ENCODE measurements at places on chromosomes 6 and 20. TPM values are rescaled to one million over a fixed set of nuclear protein-coding genes. Genes with fewer than 3 reads are reported as not detected.
A peak's percentile ranks its signal among the peaks of the same experiment; 100 is the strongest.

DNA sequence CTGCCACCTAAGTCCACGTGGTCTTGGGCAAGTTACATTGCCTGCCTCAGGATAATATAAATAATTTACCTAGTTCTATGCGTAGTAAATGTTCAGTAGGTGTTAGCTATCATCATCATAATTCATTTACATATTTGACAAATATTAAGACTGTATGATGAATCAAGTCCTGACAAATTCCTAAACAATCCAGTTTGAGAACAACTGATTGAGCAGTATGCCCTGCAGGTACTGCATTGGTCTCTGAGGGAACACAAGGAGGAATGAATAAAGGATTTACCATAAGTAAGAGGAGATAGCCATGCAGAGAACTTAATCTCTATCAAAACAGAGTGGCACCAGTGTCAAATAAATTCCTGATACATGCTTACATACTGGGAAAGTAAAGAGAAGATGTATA lies 70.4 kb downstream of the SAMD5 start:
- H3K36me3 ChIP-seq: no peaks in the 10 kb centered on the region
- no peak overlapping the region for H3K4me3 ChIP-seq
- H3K27ac ChIP-seq: no peak overlapping the region
- DNase-seq: no peak
- H3K27me3 ChIP-seq: no peaks in the 10 kb centered on the region

HSPA1A gene
- 9.8 TPM for total RNA-seq

PSMB9 gene
- 38.4 TPM for total RNA-seq

EYA2 gene
- total RNA-seq: not detected

DNA sequence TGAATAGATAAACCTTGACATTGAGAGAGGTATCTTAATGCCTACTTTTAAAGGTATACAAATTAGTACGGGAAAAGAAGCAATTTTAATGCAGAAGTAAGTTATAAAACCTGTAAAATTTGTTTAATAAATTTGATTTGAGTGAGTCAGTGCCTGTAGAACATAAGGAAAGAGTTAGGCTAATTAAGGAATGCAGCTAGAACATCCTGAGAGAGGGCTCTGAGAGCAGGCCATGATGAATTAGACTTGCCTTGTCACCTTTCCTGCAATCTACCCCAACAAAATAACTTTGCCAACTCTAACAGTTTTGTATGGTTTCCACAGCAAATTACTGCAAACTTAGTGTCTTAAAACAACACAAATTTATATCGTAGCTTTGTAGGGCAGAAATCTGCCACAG lies 700.8 kb downstream of the RFPL4B start:
- no peaks in the 10 kb centered on the region for H3K4me1 ChIP-seq
- no peak overlapping the region for H3K27ac ChIP-seq
- H3K27me3 ChIP-seq: no peaks in the 10 kb centered on the region
- no peak for DNase-seq
- H3K4me3 ChIP-seq: no peak overlapping the region

GRCh38 chr6:3165631-3166534 lies 8.5 kb upstream of the TUBB2A start:
- H3K4me3 ChIP-seq: no peak overlapping the region
- no peaks in the 10 kb centered on the region for H3K27me3 ChIP-seq
- no peak overlapping the region for H3K27ac ChIP-seq
- peak; percentile 32 for DNase-seq
- peaks cover 16% of the 10 kb centered on the region for H3K4me1 ChIP-seq

ELOVL4 gene
- 1.0 TPM for total RNA-seq

GRCh38 chr20:51058017-51058416 lies 35.1 kb upstream of the KCNG1 start:
- no peak overlapping the region for H3K4me3 ChIP-seq
- DNase-seq: no peak
- peaks cover 3% of the 10 kb centered on the region for H3K4me1 ChIP-seq
- peaks cover 7% of the 10 kb centered on the region for H3K27me3 ChIP-seq

- H3K27me3 ChIP-seq: no peaks in the 10 kb centered on the region
- H3K27ac ChIP-seq: no peak overlapping the region
- peaks cover 7% of the 10 kb centered on the region for H3K4me1 ChIP-seq
- no peaks in the 10 kb centered on the region for H3K36me3 ChIP-seq
Observed at GRCh38 chr20:53413186-53413631, 180.4 kb downstream of the ZNF217 start.

DNA sequence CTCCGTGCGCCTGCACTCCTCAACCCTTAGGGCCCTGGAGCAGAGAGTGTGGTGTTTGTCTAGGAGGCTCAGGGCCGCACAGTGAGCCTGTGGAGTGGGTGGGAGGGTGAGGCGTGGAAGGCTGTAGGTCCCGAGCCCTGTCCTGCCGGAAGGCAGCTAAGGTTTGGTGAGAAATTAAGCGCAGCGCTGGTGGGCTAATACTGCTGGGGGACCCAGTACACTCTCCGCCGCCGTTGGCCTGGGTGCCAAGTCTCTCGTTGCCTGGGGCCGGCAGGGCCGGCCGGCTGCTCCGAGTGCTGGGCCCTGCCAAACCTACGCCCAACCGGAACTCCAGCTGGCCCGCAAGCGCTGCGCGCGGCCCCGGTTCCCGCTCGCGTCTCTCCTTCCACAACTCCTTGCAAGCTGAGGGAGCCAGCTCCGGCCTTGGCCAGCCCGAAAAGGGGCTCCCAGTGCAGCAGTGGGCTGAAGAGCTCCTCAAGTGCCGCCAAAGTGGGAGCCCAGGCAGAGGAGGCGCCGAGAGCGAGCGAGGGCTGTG lies 40.4 kb upstream of the MCUR1 start:
- H3K27ac ChIP-seq: no peak overlapping the region
- H3K27me3 ChIP-seq: peaks cover 3% of the 10 kb centered on the region
- no peaks in the 10 kb centered on the region for H3K36me3 ChIP-seq
- H3K4me3 ChIP-seq: no peak overlapping the region
- peaks cover 2% of the 10 kb centered on the region for H3K4me1 ChIP-seq

DNA sequence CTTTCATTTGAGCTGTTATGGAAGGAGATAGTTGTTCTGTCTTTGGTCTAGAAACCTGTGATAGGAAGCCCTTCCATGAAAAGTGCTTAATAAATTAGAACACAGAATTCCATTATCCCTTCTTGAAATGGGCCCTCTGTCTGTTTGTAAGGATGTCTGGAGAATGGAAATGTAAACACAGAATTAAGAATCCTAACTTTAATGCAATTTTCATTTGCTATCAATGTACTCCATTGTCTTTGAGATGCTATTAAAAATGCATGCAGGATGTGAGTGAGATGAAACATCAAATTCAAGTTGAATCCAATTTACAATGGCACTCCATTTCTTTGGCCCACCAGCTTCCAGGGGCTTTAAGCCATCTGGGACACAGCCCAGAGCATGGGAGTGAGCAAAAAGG lies 13.9 kb upstream of the AARS2 start:
- H3K4me1 ChIP-seq: no peaks in the 10 kb centered on the region
- no peak for DNase-seq
- H3K27me3 ChIP-seq: peaks cover 4% of the 10 kb centered on the region
- H3K36me3 ChIP-seq: no peaks in the 10 kb centered on the region
- no peak overlapping the region for H3K27ac ChIP-seq

DNA sequence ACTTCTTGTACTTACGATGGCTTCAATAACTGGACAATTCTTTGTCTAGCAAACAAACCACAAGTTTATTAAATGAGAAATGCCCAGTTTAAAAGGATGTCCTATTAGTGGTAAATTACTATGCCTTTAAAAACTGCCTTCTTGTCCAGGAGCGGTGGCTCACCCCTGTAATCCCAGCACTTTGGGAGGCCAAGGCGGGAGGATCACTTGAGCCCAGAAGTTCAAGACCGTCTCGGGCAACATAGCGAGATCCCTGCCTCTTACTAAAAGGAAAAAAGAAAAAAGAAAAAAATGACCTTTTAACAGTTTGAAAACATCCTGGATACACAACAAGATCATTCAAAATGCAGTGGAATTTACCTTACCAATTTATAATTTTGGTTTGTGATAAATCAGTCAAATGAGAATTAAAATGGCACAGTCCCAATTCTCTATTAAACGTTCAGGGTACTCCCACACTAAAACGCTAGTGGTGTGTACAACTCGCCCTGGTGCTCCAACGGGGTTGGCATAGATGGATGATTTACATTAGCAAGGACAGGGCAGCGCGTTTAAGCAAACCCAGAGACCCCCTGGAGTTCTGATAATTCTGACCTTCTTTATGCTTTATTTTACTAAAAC lies 2.3 kb downstream of the ZBTB2 start:
- peak; percentile 34 for DNase-seq
- H3K27ac ChIP-seq: peak overlapping the region; percentile 90
- H3K4me3 ChIP-seq: peak overlapping the region; percentile 88

DNA sequence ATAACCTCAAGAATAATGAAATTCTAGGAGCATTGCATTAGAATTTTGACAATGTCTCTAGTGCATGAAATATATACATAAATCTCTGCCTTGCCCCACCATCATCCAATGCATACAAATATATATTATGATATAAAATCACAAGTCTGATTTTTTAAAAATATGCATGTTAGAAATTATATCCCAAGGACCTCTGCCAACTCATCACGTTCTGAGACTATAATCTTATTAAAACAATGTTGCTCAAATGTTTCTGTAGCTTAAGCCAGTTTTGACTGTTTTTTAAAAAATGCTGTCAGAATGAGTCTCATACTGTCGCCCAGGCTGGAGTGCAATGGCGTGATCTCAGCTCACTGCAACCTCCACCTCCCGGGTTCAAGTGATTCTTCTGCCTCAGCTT lies 287.0 kb upstream of the SOX4 start:
- H3K36me3 ChIP-seq: no peaks in the 10 kb centered on the region
- H3K27me3 ChIP-seq: no peaks in the 10 kb centered on the region
- DNase-seq: no peak
- no peak overlapping the region for H3K27ac ChIP-seq
- no peaks in the 10 kb centered on the region for H3K4me1 ChIP-seq

GRCh38 chr6:106069478-106069877 lies 16.7 kb upstream of the PRDM1 start:
- H3K4me1 ChIP-seq: no peaks in the 10 kb centered on the region
- H3K27me3 ChIP-seq: no peaks in the 10 kb centered on the region
- H3K27ac ChIP-seq: no peak overlapping the region
- DNase-seq: no peak
- no peak overlapping the region for H3K4me3 ChIP-seq

- no peaks in the 10 kb centered on the region for H3K36me3 ChIP-seq
- H3K4me1 ChIP-seq: no peaks in the 10 kb centered on the region
- DNase-seq: peak; percentile 13
Observed at GRCh38 chr6:89260832-89261231, 43.7 kb upstream of the GABRR1 start.

CYP24A1 gene
- total RNA-seq: 1.0 TPM

GRCh38 chr20:50911716-50912115 lies 19.5 kb downstream of the ADNP start:
- peaks cover 34% of the 10 kb centered on the region for H3K4me1 ChIP-seq
- no peaks in the 10 kb centered on the region for H3K27me3 ChIP-seq
- no peak for DNase-seq
- H3K27ac ChIP-seq: no peak overlapping the region

- H3K27me3 ChIP-seq: no peaks in the 10 kb centered on the region
- no peak for DNase-seq
- H3K4me1 ChIP-seq: no peaks in the 10 kb centered on the region
- H3K36me3 ChIP-seq: no peaks in the 10 kb centered on the region
Observed at GRCh38 chr6:105920071-105920470, 166.1 kb upstream of the PRDM1 start.

GRCh38 chr6:119240257-119241110 lies 109.1 kb downstream of the MAN1A1 start:
- H3K27me3 ChIP-seq: no peaks in the 10 kb centered on the region
- DNase-seq: no peak
- no peak overlapping the region for H3K27ac ChIP-seq
- no peaks in the 10 kb centered on the region for H3K36me3 ChIP-seq

- no peaks in the 10 kb centered on the region for H3K27me3 ChIP-seq
- peaks cover 18% of the 10 kb centered on the region for H3K4me1 ChIP-seq
- peaks cover 90% of the 10 kb centered on the region for H3K36me3 ChIP-seq
Observed at GRCh38 chr6:37480118-37480736, 19.5 kb downstream of the CCDC167 start.

PPARD gene
- 34.1 TPM for total RNA-seq

DNA sequence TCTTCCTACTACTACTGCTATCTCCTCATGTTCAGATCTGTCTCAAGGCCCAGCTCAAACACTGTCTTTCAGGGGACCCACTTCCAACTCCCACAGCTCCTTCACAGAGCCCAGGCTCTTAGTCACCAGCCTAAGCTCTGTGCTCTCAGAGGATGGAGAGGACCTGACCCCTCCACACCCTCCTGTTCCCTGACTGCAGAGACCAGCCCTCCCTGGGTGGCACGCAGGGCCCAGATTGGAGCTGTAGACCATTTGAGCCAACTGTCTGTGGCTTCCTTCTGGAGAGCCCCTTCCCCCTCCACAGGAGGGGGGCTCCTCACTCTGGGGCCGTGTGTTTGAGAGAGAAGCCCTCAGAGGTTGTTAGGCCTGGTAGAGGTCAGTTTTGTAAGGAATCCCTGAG lies 9.8 kb downstream of the SNPH start:
- no peak overlapping the region for H3K4me3 ChIP-seq
- H3K36me3 ChIP-seq: peaks cover 2% of the 10 kb centered on the region
- DNase-seq: no peak
- H3K27me3 ChIP-seq: no peaks in the 10 kb centered on the region

SALL4 gene
- 0.05 TPM for total RNA-seq

- H3K27me3 ChIP-seq: no peaks in the 10 kb centered on the region
- no peaks in the 10 kb centered on the region for H3K36me3 ChIP-seq
- DNase-seq: peak; percentile 61
- H3K4me3 ChIP-seq: peak overlapping the region; percentile 69
- H3K27ac ChIP-seq: no peak overlapping the region
Observed at GRCh38 chr6:26311012-26311384, 54.0 kb upstream of the BTN3A2 start.

OTOR gene
- not detected for total RNA-seq

GRCh38 chr6:149218915-149219314 lies 98.6 kb upstream of the TAB2 start:
- no peaks in the 10 kb centered on the region for H3K36me3 ChIP-seq
- H3K4me3 ChIP-seq: no peak overlapping the region

DNA sequence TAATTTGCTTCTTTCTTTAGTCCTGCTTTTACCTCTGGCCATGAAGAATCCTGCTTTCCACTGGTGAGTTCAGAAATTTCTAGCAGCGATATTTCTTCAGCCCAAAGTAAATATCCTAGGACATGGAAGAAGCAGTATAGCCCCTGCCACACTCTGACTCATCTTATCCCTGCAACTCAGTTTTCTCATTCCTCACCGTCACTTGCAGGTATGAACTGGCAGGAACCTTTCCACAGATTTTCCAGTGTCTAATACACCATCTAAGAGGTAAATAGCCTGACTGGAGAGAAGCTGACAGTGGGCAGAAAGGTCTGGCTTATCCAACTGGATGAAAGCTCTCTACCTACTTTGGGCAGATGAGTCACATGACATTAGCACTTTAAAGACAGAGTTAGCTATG lies 816.7 kb upstream of the FLRT3 start:
- no peak for DNase-seq
- no peaks in the 10 kb centered on the region for H3K36me3 ChIP-seq
- no peaks in the 10 kb centered on the region for H3K27me3 ChIP-seq
- H3K4me3 ChIP-seq: no peak overlapping the region
- H3K4me1 ChIP-seq: no peaks in the 10 kb centered on the region

TDRD6 gene
- not detected for total RNA-seq

Measured in CD4-positive, alpha-beta T cell (primary cell).